ENCODE measurements at places on chromosomes 3 and 15.
A peak's percentile ranks its signal among the peaks of the same experiment; 100 is the strongest.

- no peak for DNase-seq
Measured at GRCh38 chr3:167287308-167287707, 92.8 kb downstream of the ZBBX start.

- DNase-seq: no peak
Measured at GRCh38 chr3:57500506-57500905, 43.6 kb downstream of the DNAH12 start.

- no peak for DNase-seq
Measured at GRCh38 chr3:7781395-7781794, 720.2 kb upstream of the LMCD1 start.

DNA sequence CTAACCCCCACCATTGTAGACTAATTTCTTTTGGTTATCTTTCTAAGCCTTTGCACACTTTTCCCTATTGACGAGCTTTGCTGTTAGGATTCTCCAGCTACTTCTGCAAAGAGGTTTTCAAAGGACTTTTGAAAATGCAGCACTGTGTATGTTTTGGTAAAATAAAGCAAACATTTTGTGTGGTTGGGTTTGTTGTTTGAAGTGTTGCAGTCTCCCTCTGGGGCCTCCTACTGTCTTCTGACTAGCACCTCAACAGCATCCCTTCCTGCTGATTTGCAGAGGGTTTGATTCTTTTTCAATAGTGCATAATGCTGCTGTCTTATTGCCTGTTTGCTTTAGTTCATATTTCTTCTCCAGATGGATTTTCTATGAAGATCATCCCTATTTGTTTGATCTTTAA, 775.1 kb upstream of the CFAP20DC start:
- no peak for DNase-seq

- DNase-seq: no peak
Measured at GRCh38 chr3:38773528-38773927, 42.5 kb downstream of the SCN10A start.

DNA sequence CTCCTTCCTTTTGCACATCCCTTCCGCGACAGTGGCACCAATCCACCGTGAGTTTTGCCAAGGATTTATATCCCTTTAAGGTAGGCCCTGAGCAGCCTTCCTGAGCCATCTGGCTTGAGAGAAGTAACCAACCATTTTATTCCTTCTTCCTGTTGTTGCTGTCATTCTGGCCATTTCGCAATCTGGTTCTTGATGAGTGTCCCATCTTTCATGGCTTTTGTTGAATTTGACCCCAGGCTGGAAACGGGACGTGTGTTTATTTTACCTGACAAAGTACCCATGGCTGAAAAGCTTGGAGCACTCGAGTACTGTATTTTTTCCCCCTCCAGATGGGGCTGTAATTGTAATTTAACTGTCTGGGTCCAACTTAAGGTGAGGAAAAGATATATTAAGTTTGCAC, 173.4 kb downstream of the WNT5A start:
- peak; percentile 4 for DNase-seq

DNA sequence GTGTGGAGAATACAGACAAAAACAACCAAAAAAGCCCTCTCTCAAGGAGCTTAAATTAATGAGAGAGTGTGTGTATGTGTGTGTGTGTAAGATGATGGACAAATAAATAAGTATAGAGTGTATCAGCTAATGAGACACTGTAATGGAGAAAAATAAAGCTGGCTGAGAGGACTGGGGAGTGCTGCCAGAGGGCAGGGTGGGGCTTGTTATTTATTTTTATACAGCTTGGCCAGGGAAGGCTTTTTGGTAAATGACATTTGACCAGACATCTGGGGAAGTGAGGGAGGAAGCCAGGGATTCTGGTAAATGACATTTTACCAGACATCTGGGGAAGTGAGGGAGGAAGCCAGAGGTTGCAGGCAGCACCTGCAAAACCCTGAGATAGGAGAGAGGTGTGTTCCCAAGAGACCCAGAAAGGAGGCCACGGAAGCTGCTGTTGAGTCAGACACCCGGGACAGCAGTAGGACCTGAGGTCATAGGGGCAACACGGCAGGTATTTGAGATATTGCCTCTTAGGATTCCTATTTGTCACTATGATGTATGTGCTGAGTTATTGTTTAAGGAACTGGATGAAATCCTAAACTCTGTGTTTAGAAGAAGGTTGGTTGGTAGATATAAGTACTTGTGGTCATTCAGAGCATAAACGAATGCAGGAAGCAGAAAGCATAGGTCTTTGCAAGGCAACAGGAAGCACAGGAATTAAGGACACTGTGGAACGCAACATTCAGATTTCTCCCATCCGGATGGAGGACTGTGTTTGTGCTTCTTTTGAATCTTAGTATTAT, 2.7 kb downstream of the SV2B start:
- DNase-seq: no peak

DNA sequence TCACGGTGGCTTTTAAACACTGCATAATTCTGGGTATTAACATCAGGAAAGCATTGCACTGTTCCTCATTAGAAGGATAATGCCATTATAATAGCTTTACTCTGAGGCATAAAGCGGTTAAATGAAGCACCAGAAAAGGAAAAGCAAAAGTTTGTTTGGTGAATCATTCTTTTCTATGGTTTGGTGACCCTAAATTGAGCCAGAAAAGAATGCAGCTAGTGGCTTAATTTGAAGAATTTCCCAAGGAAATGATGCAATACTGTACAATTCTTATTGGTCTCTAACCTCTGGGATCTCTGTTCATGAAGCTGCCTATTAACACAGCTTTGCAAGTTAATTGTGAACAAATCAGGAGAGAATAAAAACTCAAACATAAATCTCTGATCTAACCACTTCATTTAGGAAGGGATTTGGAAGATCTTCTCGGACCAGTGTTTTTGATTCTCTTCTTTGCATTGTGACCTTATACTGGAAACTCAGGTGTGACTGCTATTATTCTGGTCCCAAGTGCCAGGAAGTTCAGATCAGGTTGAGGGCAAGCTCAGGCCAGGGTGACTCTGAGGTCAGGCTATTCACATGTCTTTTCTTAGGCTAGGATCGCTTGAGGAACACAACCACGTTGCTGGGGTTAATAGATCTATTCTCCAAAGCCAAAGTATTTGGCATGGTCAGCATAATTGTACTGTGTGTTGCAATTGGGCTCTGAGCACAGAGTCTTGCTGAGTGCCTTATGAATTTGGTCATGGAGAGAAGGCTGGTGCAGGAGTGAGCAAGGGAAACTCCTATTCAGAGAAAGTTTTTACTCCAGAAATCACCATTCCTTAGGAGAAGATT, 11.3 kb upstream of the DLG1 start:
- DNase-seq: peak; percentile 79

DNA sequence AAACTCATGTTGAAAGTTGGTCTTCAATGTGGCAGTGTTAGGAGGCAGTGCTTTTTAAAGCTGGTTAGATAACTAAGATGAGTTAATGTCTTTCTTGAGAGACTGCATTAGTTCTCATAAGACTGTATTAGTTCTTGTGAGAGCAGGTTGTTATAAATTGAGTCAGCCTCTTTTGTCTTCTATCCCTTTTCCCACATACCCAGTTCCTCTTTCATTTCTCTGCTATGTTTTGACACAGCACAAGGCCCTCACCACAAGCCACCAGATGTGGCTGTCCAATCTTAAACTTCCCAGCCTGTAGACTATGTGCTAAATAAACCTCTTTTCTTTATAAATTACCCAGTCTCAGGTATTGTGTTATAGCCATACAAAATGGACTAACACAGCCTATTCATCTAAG, 94.6 kb upstream of the SNTN start:
- peak; percentile 94 for DNase-seq

DNA sequence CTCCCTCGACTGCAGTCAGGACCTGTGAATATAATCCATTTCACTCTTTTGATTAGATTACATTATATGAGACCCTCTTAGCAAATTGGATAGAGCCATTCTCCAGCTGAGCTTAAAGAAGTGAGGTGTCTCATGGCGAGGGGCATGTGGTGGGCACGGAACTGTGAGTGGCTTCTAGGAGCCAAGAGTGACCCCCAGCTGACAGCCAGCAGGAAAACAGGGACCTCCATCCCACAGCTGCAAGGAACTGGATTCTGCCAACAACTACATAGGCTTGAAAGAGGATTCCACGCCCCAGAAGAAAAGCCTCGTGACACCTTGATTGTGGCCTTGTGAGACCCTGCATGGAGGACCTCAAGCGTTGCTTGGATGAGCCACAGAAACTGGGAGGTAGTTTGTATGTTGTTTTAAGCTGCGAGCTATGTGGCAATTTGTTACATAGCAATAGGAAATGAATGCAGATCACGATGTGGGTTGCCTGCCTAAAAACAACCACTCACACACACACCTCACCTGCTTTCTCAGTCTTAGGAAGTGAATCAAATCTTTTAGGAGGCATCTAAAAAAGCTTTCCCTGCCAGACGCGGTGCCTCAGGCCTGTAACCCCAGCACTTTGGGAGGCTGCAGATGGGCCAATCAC, 84.2 kb upstream of the BHLHE40 start:
- no peak for DNase-seq
